ENCODE measurements at places on chromosomes 11 and 22. TPM values are rescaled to one million over a fixed set of nuclear protein-coding genes. Genes with fewer than 3 reads are reported as not detected.

DNA sequence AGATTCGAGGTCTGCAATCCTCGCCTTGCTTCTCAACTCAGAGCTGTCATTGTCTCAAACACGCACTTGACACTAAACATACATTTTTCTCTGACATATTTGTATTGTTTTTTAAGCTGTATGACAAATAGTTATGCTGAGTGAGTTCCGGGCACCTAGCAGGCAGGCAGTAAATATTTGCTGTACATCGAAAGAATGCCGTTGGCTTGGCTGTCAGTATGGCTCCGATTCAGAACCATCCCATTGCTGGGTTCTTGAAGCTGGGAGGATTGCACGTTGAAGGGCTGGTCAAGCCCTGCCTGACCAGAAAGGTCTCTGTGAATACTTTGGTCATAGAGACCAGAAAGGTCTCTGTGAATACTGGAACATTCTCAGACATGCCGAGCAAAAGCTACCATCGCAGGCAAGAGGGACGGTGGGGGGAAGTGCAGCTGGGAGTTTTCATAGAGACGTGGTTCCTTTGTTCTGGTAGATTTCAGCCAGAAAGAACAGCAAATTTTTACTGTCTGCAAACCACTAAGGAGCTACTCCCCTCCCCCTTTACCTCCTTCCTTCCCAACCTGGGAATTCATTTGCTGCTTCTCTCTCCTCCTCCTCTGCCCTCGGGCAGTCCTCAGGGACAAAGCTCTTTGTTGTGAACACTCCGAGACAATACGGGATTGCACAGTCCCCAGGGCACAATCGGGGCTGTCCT, 202.2 kb upstream of the SORL1-AS1 start:
- no peak for DNase-seq

DNA sequence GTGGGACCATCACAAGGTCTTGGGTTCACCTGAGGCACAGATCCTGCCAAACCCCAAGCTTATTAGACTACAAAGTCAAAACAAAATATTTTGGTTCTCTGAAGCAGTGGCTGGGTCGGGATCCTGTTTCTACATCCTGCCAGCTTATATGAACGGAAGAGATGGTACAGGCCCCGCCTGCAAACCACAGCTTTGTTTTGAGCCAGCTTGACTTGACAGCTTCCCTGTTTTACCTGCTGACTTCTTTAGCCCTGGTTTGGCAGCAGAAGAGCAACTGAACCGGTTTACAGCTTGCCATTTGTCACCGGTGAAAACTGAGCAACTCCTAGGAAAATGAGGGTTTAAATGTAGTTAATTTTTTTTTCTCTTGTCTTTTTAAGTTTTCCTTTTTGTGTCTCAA, 11.4 kb downstream of the PACS1 start:
- peak; percentile 91 for DNase-seq

- no peak for DNase-seq
These were observed 7.3 kb downstream of the USP35 start for GRCh38 chr11:78195917-78196560.

GRCh38 chr11:114846416-114846791, 168.1 kb downstream of the NXPE2 start:
- DNase-seq: peak; percentile 79

GAL3ST1 gene
- total RNA-seq: not detected

LIF gene
- not detected for total RNA-seq

Data from Karpas-422 (cell line).